ENCODE measurements at places on chromosomes 11 and 22.

- DNase-seq, result peak; percentile 84
These were observed 34.4 kb upstream of the ZBED5 start for GRCh38 chr11:10892250-10892649.

DNA sequence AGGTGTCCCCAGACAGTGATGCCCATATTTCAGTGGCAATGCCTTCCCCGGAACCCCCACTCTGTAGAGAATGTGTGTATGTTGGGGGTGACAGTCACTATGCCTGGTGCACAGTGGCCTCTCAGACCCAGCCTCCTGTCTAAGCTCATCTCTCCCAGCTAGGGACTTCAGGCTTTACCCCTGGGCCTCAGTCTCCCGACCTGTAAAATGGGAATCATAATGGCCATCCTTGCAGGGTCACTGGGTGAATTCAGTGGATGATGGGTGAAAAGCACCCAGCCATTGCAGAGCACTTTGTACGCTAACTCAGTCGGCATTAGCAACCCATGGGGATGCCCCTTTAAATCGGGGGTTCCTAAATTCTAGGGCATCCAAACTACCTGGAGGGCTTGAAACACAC lies 18.9 kb downstream of the FGF3 start:
- DNase-seq, result no peak

GRCh38 chr11:64650923-64651523 lies 60.0 kb downstream of the SLC22A12 start:
- peak; percentile 31 for DNase-seq

DNA sequence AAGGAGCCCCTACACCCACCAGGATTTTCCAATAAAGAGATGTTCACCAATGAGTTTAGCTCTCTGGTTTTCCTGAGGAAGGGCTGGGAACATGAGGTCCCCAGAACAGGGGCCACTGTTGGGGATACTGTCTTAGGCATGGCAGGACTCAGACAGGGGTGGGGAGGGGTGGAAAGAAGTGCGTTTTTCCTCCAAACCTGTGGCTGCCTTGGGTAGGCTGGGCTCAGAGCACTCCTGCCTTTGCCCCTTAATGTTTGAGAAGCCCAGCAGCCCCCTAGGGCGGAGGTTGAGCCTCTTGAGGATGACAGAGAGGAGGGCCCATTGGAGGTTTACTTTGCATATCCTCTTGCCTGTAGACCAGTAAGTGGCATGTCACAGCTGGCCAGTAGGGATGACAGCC lies 10.6 kb downstream of the MTFP1 start:
- DNase-seq, result no peak

DNA sequence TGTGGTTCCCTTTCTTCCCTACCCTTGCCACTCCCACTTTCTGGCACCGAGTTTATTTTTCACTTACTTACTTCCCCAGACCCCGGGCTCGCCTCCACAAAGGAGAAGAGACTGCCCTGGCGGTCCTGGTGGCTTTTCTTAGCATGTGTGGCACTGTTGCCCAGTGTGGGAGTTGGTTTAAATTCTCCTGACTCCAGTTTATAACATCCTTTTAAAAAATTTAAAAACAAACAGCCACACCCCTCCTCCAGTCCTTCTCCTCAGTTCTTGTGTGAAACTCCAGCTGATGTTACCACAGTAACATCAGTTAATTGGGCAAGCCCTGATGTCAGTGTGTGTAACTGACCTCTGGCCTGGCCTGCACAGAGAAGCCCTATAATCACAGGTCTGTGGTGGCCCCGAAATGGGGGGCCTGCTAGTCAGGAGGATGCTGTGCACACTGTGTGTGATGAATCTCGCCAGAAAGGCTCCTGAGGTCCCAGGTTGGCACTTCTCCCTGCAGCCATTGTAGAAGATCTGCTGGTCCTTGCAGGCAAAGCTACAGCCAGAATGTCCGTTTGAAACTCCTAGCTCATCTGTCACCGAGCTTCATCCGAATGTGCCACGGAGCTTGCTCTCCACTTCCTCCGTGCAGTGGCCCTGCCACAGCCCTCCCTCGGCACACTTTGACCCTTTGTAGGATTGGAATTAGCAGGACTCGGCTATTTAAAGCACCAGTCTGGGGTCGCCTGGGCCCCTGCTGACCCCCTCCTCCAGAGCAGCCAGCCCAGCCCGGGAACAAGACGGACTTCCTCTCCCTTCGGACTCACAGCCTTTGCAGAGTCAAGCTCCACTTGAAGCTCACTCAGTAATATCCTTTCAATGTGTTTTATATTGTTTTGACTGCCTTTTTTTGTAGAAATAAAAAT lies 7.6 kb downstream of the YDJC start:
- peak; percentile 90 for DNase-seq

DNA sequence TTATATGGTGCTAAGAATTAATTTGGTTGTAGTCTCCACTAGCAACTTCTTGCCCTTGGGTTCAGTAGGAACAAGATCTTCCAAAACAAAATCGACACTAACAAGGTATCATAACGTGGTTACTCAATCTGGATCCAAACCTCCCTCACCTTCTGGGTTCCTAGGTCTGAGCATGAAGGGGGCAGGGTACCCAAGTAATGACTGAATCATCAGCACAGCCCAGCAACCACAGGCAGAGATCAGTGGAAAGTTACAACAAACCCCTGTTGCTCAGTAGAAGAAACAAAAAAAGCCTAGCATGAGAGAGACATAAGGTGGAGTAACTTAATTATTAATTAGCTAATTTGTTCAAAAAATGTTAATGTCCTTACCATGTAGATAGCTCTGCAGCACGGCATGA lies 221.4 kb downstream of the BLID start:
- no peak for DNase-seq

GRCh38 chr11:88402784-88403183 lies 65.2 kb upstream of the CTSC start:
- no peak for DNase-seq

- no peak for DNase-seq
These were observed 31.3 kb downstream of the TMEM123 start for GRCh38 chr11:102421261-102421660.

GRCh38 chr11:8586184-8586583 lies 7.8 kb downstream of the STK33 start:
- DNase-seq, result peak; percentile 42

DNA sequence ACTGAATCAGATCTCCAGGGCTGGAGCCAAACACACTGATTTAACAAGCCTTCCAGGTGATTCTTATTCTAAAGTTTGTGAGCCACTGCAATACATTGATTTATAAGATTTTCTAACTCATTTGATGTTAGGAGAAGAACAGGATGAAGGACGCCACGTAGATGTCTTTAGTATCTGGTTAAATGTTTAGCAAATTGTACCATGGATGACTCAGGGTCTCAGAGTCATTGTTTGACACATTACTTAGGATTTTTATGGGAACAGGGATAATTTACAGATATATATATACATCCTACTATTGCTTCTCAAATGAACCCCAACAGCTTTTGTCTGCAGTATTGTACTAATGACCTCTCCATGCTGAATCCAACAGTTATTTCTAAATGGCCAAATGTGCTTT lies 143.1 kb upstream of the DDI1 start:
- no peak for DNase-seq

GRCh38 chr11:69765498-69765995 lies 9.6 kb downstream of the FGF4 start:
- DNase-seq, result no peak

DNA sequence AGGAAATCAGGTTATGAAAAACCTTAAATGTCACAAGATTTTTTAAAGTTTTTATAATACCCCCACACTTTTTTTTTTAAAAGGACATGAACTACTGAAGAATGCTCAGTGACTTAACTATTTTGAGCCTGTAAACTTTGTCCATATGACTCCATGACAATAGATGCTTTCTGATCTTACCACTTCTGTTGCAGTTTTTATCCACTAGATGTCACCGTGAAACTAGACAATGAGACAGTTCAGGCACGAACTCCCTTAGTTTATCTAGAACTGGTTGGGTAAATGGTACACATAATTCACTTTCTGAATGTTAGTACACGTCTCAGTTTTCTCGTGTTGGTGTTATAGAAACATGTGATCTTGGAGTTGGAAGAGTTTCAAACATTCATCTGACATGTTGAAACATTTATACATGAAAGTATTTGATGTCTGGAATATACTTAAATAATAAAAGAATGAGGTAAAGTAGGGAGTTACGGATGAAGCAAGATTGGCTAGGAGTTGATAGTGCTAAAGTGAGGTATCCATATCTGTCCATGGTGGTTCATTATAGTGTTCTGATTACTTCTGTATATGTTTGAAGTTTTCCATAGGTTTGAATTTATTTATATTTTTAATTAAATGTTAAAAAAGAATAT lies 8.1 kb downstream of the CCDC15 start:
- peak; percentile 85 for DNase-seq

DNA sequence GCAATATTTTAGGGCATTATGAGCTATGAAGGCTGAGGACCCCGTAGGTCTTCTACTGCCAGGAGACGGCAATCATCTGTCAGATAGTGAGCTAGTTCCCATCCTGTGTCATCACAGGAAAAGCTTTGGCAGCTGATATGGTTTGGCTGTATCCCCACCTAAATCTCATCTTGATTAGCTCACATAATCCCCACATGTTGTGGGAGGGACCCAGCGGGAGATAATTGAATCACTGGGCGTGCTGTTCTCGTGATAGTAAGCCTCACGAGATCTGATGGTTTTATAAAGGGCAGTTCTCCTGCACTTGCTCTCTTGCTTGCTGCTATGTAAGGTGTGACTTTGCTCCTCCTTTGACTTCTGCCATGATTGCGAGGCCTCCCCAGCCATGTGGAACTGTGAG lies 18.1 kb downstream of the CSRP3 start:
- no peak for DNase-seq

GRCh38 chr11:106121570-106122320 lies 44.3 kb downstream of the AASDHPPT start:
- DNase-seq, result no peak

DNA sequence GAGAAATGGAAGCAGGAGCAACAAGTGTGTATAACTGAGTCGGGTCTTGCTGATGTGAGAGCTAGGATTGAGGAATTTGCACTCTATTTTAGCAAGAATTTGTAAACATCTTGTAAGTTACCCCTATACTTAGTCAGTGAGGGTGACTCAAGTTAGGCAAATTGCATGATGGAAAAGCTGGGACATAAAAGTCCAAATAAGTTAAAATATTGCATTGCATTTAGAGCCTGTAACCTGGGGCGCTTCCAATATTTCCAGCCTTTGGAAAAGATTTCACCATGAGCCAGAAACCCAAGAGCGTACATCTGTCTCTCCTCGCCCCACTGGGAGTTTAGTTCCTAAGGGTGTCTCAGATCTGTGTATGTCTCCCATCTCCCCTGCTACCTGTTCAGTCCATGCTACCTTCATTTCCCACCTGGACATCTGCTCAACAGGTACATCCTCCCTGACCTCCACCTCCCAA lies 37.0 kb upstream of the ACCSL start:
- no peak for DNase-seq

- peak; percentile 5 for DNase-seq
These were observed 377.7 kb downstream of the TENM4 start for GRCh38 chr11:79062814-79063762.

DNA sequence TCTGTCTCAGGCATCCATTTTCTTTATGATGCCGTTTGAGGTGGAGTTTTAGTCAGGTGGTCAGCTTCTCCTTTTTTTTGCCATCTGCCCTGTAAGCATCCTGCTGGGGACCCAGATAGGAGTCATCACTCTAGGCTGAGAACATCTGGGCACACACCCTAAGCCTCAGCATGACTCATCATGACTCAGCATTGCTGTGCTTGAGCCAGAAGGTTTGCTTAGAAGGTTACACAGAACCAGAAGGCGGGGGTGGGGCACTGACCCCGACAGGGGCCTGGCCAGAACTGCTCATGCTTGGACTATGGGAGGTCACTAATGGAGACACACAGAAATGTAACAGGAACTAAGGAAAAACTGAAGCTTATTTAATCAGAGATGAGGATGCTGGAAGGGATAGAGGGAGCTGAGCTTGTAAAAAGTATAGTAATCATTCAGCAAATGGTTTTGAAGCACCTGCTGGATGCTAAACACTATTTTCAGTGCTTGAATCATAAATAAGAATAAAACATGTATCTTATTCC lies 10.9 kb upstream of the HBE1 start:
- peak; percentile 73 for DNase-seq

- no peak for DNase-seq
These were observed 933 bp downstream of the BRSK2 start for GRCh38 chr11:1390569-1391164.

DNA sequence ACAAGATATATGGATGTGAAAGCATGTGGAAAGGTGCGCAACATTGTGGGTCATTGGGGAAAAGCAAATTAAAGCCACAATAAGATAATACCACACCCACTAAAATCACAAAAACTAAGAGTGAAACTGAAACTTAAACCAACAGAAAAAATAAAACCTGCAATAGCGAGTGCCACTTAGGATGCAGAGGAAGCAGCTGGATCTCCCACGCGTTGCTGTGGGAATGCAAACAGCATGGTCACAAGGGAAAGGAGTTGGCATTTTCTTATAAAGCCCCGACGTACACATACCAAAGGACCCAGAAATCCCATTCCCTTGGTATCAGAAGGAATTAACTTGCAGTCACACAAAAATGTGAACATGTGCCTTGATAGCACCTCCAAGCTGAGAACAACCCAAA lies 712.0 kb downstream of the TBC1D22A start:
- DNase-seq, result no peak

DNA sequence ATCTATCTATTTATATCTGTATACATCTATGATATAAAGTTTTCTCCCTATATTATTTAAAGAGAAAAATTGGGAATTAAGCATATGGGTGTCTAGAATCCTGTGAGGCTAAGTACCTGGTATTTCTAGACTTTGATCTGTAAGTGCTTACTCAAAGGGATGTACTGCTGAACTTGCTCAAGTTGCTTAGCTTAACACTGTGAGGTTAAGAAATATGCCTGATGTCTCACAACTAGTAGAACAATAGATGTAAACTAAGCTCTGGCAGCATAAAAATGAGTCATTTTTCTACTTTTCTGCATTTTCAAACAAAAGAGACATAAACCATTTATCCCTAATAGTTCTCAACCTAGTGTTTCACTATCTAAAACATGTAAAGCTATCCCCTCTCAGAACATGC lies 744.4 kb upstream of the ANO3 start:
- no peak for DNase-seq

GRCh38 chr11:32701616-32702015 lies 92.8 kb downstream of the CCDC73 start:
- DNase-seq, result no peak

DNA sequence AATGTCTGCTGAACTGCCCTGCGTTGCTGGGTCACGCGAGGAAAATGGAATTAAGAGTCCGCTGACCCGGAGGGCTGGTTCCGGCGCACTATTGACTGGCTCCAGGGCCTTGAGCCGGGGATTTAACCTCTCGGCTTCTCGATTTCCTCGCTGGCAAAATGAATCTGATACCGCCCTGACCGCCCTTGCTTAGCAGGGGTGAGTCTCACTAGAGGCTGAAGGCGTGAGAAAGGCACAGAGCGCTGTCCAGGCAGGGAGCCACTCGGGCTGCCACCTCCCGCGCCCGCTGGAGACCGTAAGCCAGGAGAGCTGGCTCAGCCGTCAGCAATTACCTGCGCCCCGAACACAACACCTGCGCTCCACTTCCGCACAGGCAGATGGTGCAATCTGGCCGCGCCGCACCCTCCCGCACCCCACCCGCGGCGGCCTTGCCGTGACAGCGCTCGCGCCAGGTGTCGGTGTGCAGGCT lies 65.6 kb downstream of the BUD13 start:
- DNase-seq, result no peak

- peak; percentile 87 for DNase-seq
These were observed 121.7 kb upstream of the ZBED5 start for GRCh38 chr11:10979529-10979928.

GRCh38 chr11:9091044-9091922 lies at the start of gene SCUBE2:
TSS of gene SCUBE2 (minus strand) at chr11:9091599. CDS start at chr11:9091528, 71 bp downstream.
- DNase-seq, result peak; percentile 7
